Tibial nerve (tissue), 4 donors: ENCODE measurements at places on chromosomes 11 and 22. TPM values are rescaled to one million over a fixed set of nuclear protein-coding genes. Genes with fewer than 3 reads are reported as not detected.
A peak's percentile ranks its signal among the peaks of the same experiment; 100 is the strongest.

DNA sequence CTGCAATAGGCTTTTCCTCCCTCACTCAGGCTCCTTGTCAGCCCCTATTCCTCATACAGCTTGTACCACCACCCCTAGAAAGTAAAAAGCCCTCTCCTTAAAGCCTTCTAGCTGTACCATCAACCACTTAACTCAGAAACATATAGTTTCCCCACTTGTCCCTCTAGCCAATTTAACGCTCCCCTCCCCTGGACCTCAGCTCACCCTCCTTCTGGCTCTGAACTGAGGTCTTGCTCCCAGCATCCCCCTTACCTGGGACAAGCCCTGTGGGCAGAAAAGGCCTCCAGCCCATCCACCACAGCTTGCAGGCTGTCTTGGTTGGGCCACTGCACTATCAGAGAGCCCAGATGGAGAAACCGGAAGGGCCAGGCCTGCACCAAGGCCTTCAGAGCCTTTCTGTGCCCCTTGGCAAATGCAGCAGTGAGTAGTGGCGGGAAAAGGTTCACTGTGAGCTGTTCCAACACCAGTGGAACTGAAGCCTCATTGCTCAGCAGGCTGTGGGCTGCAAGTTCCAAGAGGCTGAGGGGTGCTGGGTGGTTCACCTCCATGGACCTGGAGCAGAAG lies 12.4 kb upstream of the TOP3B start:
- no peak for DNase-seq

Gene ROBO4
- 38.8 TPM for total RNA-seq

Gene KDM4E
- total RNA-seq = not detected

GRCh38 chr22:31630331-31631329 lies 31.4 kb downstream of the PISD start:
- peak; percentile 55 for DNase-seq

DNA sequence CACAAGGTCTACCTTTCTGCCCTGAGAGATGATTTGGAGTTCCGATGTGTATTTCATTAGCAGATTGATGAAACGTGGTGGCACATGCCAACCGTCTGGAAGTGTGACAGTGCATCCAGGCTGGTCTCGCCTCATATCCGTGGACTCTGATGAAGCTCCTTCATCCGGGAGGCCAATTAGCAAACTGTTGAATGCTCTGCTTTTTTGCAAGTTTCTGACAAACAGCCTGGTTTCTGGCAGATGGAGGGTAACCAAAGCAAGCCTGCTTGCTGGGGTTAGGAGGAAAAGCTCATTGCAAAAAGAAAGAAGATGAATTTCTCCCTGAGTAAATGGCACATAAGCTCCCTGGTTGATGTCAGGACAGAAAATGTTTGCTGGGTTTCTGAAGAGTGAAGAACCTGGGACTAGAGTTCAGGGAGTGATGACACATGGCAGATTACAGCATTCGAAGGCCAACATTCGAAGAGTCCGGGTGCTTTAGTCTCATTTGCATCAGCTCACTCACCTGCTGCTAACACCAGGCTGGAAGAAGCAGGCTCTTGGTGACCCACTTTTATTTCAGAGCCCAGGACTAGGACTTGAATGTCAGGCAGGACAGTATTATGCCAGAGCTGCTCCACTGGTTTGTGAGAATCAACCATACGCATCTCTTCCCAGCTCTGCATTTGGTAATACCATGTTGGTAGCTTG lies 135.9 kb upstream of the TTC12 start:
- DNase-seq = no peak

DNA sequence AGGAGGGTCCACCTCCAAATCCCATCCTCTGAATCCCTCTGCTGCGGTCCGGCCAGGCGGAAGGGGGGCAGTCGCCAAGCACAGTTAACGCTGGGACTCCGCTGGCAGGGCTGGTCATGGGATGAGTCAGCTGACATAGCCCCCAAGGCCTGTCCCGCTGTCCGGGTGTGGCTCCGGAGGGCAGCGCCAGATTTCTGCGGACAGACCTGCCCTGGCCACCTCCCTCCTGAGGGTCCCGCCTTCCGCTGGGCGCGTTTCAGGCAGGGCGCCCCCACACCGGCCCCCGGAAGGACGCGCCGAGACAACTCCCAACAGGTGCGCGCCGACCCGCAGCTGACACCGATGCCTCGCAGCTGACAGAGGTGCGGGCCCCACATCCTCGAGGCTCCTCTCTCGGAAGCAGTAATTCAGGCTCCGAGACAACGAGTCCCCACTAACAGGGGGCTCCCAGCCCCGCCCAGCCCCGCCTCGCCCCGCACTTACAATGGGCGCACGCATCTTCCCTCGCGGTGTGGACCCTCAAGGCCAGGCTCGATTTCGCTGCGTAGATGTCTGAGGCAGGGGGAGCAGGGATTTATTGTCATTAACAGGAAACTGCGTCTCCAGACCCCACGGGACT lies 607 bp downstream of the PLAAT3 start:
- DNase-seq = peak; percentile 41

Gene OR4A5
- total RNA-seq = not detected

- DNase-seq = no peak
Measured at GRCh38 chr11:40099426-40100161, 1359.9 kb downstream of the LRRC4C start.

Gene APOBEC3C
- total RNA-seq = 14.4 TPM

- DNase-seq = no peak
Measured at GRCh38 chr22:46673205-46673604, 53.0 kb downstream of the GRAMD4 start.

Gene SLC6A5
- not detected for total RNA-seq

GRCh38 chr11:130744794-130745193 lies 171.5 kb downstream of the SNX19 start:
- no peak for DNase-seq

DNA sequence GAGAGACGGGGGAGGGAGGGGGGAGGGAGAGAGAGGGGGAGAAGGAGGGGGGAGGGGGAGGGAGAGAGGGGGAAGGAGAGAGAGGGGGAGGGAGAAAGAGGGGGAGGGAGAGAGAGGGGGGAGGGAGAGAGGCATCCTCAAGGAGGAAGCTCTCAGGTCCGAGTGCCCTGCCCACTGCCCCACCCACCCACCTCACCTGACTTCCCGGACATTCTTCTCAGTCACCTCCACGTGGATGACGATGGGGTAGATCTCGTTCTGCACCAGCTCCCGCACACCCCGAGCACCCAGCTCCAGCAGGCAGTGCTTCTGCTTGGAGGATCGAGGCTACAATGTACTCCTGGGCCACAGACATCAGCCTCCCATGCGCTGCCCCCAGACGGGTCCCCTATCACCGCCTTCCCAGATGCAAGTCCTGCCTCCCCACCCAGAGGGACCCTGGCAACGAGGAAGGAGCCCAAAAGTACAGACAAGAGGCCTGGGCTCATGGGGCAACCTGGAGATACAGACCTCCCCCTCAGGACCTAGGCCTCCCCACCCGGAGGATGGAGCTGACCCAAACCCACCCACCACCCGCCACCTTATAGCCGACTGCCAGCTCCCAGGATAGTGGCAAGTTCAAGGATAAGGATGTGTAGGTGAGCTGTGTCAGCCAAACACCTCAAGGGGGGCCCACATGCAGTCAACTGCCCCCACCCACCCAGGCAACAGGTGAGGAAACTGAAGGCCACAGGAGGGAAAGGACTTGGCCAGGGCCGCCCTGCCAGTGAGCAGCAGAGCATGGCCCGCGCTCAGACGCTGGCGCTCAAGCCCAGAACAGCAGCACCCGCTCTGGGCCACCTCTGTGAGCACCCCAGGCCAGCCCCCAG lies 5.6 kb upstream of the MFNG start:
- no peak for DNase-seq

DNA sequence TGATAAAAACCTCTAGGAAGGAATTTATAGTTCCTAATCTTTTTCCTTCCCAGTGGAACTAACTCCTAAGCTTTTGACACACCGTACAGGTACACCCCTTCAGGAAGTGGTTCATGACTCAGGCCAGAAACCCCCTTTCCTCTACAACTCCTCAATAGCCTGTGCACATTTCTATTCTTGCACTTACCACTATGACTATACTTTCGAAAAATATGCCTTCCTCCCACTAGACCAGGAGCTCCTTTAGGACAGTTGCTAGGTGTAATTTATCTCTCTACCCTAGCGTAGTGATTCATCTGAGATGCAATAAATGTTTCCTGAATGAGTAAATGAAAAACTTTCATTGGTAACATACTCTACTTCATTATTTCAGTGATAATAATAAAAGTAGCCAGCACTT lies 14.5 kb downstream of the MAP6 start:
- no peak for DNase-seq

DNA sequence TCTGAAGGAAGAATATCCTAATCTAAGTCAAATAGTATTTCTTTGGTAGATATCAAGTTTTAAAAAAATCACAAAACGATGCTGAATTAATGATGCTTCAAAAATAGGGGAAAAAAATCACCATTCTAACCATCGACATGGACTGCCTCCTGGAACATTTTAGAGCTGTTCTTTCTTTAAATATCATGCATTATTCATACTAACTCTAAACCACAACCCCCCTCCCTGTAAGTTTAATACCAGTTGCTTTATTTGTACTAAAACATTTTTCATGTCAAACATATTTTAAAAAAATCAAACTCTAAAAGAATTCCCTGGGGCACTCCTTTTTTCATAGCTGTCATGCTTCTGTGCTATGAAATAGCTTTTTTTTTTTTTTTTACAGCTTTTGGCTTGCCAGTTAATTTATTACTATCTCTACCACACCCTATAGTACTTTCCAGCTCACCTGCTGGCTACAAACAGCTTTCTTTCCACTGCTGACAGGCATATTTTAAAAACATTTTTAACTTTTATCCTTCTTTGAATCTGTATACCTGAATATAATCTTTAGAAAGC lies 256.9 kb downstream of the SOX6 start:
- no peak for DNase-seq

GRCh38 chr11:132881622-132882021 lies 650.7 kb downstream of the OPCML start:
- no peak for DNase-seq

Gene FOLH1
- total RNA-seq = 13.1 TPM

GRCh38 chr22:27632451-27633295 lies 168.9 kb downstream of the MN1 start:
- DNase-seq = no peak

DNA sequence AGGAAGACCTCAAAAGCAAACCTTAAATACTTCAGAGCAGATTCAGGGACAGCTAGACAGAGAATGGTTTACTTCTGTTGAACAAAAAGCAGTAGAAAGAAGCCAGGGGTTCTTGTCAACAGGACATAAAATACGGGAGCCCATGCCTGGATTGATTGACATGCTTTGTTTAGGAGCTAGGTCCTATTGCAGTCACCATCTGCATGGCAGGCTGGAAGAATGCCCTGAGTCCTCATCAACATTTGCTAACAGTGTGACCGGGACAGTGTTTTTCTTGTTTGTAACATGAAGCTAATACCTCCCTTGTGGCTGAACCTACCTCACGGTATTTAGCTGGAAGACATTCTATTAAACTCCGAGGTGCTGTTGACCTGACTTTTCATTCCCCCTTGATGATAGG lies 225.4 kb downstream of the NTM start:
- no peak for DNase-seq

DNA sequence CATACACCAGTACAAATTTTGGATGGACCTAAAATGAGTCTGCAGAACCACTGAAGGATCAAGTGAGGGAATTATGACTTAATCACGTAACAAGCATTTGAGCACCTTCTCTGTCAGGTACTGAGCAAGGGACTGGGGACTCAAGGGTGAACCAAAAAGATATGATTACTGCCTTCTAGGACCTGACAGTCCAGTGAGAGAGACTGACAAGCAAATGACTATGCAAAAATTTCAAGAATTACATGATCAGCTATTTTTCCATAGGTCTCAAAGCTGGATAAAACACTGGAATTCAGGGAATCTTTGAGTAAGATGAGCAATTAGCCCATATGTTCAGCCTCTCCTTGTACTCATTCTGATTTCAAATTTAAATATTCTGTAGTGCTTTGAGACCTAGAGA lies 5.2 kb upstream of the STT3A start:
- DNase-seq = no peak

DNA sequence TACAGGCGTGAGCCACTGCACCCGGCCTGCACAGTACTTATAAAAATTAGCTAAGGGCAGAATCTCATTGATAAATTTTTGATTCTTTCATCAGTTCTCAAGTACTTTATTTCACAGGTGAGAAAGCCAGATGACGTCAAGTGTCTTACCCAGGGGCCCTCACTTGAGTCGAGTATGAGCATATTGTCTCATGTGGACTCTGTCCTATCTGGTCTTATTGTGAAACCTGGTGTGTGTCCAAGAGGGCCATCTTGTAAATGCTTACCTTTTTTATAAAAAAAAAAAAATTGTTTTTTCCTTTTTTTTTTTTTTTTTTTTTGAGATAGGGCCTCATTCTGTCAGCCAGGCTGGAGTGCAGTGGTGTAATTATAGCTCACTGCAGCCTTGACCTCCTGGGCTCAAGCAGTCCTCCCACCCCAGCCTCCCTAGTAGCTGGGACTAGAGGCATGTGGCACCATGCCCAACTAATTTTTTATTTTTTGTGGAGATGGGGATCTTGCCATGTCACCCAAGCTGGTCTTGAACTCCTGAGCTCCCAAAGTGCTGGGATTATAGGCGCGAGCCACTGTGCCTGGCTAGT lies 6.0 kb downstream of the ACO2 start:
- no peak for DNase-seq

GRCh38 chr11:2377511-2378443 lies 667 bp downstream of the CD81 start:
- DNase-seq = peak; percentile 72

Gene CATSPER1
- not detected for total RNA-seq

DNA sequence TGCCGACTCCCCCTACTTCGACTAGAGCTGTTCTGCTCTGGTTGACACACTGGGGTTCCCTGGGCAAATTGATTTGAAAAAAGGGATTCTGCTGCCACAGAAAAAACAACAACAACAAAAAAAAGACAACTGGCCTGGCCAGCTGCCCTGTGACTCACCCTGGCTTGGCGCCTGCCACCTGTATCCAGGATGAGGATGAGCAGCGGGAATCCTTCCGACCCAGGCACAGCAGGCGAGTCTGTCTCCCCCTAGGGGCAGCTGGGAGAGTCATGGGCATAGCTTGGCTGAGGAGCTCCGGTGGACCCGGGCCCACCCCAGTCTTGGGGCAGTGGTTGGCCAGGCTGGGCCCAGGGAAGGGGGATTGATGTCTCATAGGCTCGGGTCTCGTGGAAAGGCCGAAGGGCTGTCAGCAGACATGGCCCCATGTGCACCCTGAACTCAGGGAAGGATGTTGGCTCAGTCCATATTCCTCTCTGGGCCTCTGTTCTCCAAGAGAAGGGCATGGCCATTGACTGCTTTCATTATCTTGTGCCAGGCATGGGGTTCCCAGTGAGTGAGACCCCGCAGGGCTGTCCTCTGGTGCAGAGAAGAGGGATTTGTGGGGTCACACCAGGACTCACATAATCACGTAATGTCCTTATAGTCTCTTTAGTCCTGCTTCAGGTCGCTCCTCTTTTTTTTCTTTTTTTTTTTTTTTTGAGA lies 10.4 kb upstream of the SUN2 start:
- peak; percentile 23 for DNase-seq

Gene NCAPD3
- total RNA-seq = 8.8 TPM

- no peak for DNase-seq
Measured at GRCh38 chr11:11416502-11416901, 63.5 kb upstream of the CSNK2A3 start.
